Astrocyte of the spinal cord (primary cell): ENCODE measurements at places on chromosomes 4 and X.

DNA sequence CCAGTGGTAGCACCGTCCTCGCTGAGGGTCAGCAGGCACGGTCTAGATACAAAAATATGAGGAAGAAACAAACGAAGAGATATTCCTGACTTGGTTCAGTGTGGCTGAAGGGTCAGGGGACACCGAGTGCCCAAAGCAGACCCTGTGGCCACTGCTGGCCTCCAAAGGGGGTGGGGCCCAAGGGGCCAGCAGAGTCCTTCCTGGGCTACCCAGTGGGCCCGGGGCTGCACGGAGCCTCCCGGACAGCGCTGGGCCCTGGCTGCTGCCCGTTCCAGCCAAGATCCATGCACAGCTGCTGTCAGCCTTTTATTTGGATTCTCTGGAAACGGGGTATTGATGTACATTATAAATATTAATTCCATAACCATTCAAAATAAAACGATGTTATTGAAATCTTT is 20.4 kb downstream of the NELFA start:
- no peak for DNase-seq

- DNase-seq = no peak
These were observed 8.0 kb upstream of the FAM47C start for GRCh38 chrX:37000140-37000539.

- DNase-seq = no peak
These were observed 35.5 kb downstream of the TBC1D9 start for GRCh38 chr4:140720387-140721304.

DNA sequence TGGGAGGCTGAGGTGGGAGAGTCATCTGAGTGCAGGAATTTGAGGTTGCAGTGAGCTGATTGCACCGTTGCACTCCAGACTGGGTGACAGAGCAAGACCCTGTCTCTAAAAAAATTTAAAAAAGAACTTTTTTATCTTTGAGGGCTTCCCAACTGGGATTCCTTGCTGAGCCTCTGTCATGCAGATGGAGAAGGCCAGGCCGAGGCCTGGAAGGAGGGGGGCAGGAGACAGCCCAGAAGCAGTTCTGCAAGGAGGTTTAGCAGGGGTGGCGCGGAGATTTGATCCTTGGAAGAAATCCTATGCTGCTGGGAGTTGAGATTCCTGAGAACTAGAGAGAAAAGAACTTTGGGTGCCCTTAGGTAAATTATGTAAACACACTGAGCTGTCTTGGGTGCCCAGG is 2.5 kb upstream of the ARSD start:
- no peak for DNase-seq

DNA sequence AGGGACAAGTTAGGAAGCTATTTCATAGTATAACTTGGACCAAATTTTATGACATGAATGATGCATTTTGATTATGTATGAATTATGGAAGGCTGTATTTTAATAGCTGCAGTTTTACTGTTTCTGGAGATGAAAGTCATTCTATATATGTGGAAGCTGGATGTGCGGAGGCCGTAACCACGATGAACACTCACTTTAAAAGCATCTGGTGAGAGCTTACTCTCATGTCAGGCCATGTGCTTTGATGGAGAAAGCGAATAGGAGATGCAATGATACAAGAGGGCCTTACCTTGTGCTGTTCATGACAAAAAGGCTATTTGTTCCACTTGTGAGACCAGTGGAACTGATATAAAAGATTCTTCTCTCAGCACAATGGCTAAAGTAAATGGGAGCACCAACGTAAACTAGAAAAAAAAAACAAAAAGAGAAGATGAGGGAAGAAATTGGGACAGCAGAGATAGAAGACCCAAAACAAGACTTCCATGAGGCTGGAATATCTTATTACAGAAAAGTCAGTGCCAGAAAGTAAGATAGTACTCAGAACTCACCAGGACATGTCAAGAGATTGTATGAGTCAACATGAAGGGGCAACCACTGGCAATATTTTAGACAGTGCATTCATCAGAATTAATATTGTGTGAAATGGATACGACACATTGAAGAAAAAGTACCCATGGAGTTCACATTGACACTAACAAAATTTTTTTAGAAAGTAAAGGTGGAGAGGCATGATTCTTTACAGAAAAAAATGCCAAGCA is 63.3 kb upstream of the GAB1 start:
- DNase-seq = no peak
